ENCODE measurements at places on chromosomes 3 and 15.

DNA sequence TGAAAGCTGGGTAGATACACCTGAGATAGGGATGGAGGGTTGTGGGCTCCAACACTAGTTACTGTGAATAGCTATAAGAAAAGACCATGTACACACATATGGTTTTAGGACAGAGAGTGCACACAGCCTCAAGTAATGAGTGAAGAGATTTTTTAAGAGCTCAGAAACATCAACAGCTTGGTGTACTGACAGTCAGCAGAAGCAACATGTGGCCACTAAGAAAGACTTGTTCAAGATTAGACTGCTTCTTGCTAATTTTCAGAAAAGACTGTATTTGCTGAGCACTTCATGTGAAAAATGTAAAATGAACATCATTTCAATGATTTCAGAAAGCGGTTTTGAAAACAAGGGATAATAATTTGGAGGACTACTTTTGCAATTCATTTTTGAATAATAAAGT is 10.3 kb downstream of the ANKRD28 start:
- no peak for DNase-seq

DNA sequence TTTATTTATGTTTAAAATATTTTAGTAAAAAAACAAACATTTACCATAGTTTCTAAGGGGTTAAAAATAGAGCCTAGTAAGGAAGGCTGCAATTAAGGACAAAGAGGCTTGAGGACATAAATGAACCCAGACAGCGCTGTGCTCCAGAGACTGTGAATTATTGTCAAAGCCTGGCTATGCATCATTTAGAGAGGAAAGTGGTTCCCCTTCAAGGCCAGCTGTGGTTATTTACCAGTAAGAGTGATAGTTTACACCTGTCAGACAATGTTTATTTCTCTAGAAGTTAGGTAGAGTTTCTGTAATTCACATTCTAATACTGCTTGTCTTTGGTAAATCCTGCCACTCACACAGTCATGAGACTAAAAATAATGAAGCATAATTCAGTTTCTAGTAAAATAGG is 32.4 kb upstream of the PIK3R4 start:
- no peak for DNase-seq

- no peak for DNase-seq
These were observed 233.9 kb upstream of the ZBTB20 start for GRCh38 chr3:115380883-115381572.

DNA sequence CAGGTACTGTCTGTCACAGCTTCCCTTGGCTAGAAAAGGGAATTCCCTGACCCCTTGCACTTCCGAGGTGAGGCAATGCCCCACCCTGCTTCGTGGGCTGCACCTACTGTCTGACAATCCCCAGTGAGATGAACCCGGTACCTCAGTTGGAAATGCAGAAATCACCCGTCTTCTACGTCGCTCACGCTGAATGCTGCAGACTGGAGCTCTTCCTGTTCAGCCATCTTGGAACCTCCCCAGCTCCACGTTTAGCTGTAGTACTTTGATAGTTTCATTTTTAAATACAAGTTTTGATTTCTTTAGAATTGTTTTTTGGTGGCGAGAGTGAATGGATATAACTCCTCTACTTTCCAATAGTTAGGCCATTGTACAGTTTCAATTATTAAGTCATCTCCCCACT is 17.8 kb upstream of the HDGFL3 start:
- DNase-seq, result no peak

DNA sequence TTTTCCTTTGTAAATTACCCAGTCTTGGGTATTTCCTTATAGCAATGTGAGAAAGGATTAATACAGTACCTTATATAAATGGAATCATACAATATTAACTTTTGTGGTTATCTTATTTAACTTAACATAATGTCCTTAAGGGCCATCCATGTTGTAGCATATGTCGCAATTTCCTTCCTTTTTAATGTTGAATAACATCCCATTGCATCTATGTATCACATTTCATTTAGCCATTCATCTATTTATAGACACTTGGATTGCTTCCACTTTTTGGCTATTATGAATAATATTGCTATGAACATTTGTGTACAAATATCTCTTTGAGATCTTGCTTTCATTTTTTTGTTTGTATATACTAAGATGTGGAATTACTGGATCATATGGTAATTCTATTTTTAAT is 342.2 kb downstream of the PDCD6IP start:
- no peak for DNase-seq

DNA sequence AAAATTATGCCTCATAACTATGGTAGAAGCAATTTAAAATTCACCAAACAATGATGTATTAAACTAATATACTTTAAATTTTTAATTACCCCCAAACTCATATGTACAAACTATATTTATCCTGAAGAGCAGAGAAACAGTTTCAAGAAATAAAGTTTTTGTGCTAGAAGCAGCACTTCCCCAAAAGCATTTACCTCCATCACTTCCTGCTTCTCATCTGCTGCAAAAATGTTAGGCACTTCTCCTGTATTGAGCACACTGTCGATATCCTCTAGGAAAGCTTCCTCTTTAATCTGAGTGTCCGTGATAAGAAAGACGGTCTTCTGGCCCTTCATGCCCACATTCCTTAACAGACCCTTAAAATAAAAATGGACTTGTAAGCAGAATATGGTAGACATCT is 101.5 kb upstream of the ASB14 start:
- no peak for DNase-seq

DNA sequence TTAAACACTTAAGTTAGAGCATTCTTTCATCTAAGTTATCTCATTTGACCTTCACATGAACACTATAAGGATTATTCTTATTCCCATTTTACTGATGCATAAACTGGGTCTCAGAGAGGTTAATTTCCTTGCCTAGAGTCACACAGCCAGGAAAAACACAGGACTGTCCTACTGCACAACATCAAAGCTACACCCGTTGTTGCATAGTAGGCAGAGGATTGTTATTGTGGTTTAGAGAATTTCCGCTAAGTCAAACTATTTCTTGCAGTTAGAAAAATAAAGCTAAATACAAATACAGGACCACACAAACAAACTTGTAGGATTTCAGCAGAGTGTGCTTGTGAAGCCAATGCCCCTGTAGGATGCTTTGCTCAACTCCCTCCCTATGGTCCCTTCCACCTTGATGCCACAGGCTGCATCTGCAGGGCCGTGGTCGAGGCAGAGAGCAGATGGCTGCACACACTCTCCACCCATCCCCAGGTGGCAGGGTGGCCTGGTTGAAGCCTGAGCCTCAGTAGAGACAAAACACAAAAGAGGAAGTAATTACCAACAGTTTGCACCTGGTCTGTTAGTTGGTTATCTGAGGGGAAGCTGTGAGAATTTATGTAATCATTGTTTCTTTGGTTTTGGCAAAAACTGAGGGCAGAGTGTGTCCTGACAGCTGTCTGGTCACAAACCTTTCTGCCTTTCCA is 41.1 kb upstream of the SKOR1 start:
- no peak for DNase-seq

- DNase-seq, result no peak
These were observed 164.3 kb upstream of the LPP start for GRCh38 chr3:187989575-187990153.

DNA sequence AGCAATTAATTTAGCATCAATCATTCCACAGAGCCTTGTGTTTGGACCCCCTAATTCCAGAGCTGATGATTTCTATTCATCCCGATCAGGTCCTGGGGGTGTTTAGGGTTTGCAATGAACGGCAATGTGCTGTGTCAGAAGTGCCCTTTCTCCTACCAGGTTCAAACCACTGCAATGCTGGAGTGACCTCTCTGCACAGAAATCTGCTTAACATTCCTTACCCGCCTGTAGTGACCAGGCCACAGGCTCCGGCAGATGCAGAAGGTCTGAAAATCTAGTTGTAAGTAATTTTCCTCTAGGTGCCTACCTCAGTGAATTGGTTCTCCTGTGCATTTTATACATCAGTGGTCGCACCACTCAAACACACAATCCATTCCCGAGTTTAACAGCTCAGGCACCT is 725.3 kb upstream of the CFAP20DC start:
- no peak for DNase-seq

DNA sequence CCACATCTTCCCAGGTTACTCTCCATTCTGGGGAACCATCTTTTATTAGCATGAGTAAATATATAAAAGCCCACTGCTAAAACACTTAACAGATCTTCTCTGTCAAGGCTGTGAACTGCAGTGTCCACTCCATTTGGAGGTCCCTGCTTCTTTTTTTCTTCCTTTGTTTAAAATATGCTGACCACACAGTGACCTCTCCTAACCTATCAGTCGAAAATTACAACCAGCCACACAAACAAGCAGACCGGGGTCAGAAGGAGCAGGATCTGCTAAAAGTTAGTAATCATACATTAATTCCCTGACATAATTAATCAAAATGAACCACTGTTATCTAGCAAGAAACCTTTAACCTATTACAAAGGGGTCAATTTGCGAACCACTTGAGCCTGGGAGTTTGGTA is 427.9 kb upstream of the NR2F2 start:
- no peak for DNase-seq

DNA sequence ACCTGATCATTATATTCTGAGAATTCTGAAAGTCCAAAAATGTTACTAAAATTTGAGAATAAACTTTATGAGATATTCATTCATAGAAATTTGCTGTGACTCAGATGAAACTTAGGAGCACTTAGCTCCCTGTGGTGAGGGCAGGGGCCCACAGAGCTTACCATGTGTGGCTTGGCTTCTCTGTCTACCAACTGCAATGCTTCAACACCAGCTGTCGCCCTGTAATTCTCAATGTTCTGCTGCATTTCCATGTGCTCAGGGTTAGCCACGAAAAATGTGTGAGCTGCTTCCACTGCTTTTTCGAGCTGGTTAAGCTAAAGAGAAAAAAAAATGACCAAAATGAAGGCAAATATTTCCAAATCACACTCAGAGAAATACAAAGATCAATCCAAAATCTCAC is 125.6 kb downstream of the P3H2 start:
- DNase-seq, result no peak

GRCh38 chr3:76756577-76756976 is 283.3 kb upstream of the ROBO2 start:
- no peak for DNase-seq

DNA sequence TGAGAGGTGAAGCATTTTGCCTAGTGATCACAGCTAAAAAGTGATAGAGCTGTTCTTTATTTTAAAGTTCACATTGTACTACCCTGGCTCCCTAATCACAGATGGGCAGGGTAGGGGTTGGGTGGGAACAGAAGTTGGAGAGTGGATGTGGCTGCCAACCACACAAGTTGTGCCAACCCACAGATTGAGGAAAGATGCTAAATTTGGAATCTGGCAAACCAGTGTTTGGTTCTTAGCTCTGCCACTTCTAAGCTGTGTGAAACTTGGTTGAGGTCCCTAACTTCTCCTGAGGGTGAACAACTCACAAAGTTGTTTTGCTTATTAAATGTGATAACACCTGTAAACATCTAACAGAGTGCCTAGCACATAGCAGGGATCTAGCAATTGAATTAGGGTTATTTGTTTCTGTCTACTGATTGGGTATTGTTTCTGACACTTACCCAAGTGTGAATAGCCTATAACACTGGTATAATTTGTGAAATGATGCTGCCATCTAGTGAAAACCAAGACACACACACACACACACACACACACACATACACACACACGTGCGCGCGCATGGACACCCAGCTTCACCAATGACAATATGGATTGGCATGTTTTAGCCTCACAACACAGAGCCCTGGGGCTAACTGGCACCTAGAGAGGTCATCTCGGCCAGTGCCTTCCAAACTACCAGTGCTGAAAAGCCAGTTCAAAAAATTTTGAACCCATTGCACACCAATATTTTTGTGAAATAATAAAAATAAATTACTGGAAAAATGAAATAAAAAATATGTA is 25.3 kb downstream of the ADGRG7 start:
- no peak for DNase-seq

All from glomerular endothelial cell (primary cell).